A673 (cell line): ENCODE measurements at places on chromosomes 12 and 14. TPM values are rescaled to one million over a fixed set of nuclear protein-coding genes. Genes with fewer than 3 reads are reported as not detected.

Gene PLEK2
- 3.7 and 6.8 TPM in 2 replicates for total RNA-seq

Gene LALBA
- not detected in 2 replicates for total RNA-seq

Gene CIROP
- not detected in 2 replicates for total RNA-seq

Gene ACRBP
- total RNA-seq = 3.0 and 3.6 TPM in 2 replicates

Gene OR8S1
- total RNA-seq = not detected in 2 replicates

DNA sequence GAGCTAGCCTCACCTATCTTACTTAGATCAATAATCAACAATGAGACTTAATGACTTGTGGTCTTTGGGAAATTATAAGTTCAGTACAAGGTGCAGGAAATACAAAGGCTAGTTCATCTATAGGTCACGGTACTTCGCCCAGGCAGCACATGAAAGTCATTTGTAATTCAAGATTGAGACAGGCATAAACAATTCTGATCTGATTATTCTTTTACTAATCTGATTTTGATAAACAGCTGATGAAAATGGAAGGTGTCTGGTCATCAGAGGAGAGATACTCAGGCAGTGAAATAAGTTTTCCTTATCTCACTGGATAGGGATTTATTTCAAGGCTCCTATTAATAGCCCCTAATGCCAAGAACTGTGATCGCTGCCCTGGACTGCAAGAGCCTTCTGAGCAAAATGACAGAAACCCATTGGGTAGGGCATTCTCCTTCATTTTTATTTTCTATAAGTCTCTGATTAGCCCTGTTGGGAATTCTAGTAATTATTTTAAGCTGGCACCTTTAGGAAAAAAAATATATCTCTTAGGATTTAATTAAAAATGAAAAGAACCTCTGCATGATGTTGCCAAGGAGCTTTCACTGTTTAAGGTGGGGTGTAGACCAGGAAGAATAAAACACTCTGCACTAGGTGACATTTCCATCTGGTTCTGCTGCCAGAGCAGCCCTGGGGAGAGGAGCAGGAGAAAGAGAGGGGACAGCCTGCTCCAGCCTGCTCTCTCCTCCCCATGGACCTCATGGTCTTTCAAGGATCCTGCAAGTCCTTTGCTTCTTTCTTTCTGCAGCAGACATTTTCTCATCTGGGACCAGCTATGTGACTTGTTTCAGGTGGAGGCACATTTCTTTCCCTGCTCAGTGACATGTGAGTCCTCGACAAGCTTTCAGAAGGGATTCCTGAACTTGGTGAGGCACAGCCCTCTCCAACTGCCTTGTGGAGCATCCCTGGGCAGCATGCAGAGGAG, 44.8 kb downstream of the SSPN start:
- no peak for DNase-seq

GRCh38 chr12:121715862-121716435, 3.4 kb downstream of the TMEM120B start:
- DNase-seq = no peak

GRCh38 chr12:42590330-42590934, 886 bp upstream of the PRICKLE1 start:
- DNase-seq = no peak

DNA sequence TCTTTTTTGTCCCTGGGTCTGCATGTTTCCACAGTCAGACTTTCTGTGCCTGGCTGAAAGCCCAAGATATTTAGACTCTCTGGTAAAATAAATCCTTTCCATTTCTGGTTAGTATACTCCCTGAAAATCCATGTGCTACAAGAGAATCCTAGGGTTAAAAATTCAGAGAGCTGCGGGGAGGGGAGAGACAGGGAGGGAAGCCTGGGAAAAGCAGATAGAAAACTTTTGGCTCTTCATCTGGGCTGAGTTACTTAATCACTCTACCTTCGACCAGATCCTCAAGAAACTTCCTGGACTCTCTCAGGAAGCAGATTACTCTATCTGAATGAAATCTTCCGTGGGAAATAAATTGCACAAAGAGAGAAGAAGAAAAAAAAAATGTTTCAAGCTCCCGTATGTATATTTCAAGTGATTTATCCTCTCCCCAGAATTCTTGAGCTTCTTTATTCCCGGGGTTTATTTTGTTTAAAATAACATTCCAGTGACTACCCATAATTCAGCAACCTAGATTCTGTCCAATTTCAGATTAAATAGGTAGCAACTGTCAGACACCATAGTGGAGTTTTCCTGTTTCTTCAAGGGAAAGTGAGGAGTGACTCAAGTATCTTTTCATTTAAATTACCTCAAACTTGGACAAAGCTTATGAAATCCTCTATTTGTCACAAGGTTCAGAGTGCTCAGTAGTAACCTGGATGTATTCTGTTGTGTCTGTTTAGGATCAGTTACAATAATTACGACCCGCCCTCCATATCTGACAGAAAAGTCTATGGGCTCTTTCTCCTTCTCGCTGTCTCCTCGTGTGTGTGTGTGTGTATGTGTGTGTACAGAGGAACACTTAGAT, 163.7 kb downstream of the MYRFL start:
- peak; percentile 56 for DNase-seq

DNA sequence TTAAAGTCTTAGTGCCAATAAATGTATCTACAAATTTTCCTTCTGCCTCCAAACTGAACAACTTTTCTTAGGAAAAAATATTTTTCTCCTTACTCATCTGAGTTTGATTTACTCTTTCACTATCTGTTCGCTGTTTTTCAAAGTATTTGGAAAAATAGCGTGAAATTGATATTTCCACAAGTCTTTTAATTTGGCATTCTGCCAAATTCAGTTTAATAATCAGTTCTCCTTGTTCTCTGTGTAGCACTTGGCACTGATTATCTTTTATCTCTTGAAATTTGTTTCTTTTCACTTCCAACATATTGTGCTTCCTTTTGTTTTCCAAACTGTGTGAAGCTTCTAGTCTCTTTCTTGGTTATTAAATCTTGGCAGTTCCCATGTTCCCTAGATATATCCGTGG, 559.8 kb downstream of the RPL10L start:
- DNase-seq = no peak

DNA sequence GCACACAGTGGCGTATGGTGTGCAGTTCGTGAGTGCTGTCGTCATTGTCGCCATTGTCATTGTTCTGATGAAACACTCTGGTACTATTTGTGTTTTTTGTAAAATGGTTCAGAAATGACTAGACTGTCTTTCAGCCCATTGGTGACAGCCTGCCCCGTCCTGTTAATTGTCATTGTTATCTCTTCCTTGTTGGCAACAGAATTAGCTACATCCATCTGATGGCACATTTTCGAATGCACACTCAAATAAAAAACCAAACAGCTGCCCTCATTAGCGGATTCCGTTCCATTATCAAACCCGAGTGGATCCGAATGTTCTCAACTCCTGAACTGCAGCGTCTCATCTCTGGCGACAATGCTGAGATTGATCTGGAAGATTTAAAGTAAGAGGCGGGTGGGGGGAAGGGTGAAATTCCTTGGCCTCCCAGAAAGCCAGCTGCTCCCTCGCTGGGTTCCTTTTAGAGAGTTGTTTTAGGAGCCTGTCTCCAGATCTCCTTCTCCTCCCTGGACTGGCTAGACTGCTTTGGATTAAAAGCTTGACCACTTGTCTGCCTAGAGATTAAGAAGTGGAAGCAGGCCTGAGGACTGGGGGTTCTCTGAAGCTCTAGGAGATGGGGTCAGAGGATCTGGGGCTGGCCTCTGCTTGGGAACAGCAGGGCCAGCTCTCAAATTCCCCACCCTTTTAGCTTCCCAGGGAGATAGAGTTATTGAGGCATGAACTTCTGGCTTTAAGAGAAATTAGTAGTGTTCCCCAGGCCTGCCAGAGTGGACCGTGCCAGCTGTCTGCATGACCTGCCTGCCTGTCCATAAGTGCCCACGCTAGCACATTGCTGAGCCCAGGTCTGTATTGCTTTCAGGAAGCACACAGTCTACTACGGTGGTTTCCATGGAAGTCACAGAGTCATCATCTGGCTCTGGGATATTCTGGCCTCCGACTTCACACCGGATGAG, 43.3 kb downstream of the MMAB start:
- DNase-seq = no peak

GRCh38 chr12:131896080-131896810, 1.8 kb downstream of the ULK1 start:
- peak; percentile 46 for DNase-seq

DNA sequence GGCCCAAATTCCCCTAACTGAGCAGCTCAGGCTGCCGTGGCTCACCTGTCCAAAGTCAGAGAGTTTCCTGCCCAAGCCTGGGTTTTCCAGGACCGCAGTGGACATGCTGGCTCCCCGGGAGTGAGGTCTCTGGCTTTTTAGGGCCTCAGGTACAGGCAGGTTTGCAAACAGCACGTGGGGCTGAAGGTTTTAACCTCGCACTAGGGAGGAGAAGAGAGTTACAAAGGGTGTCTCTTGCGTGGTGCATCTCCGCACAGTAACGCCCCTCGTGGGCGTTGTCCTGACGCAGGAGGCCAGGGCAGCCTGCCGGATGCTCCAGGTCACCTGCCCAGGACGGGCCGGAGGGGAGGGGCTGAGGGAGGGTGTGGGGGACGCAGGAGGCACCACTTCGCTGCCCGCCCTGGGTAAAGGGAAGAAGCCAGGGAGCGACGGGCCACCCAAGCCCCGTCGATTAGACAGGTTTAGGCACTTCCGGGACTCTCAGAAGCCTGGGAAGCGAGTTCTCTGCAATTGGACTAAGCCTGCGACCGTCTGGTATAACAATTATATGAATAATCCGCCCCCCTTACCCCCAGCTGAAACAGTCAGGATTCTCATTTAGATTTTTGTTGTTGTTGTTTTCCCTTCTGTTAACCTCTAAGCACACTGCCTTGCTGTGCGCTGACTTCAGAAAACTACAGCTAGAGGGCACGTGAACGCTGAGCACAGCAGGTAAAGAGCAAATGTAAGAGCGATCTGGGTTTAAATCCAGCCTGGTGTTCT, at the start of gene PAH:
Gene PAH (minus strand): TSS at position 219 of the 762 bp plus-strand sequence. CDS start 114 bp downstream, at position 105.
- peak; percentile 1 for DNase-seq

- no peak for DNase-seq
These were observed 59.1 kb upstream of the GNPNAT1 start for GRCh38 chr14:52850451-52850909.

- DNase-seq = no peak
These were observed 435.7 kb upstream of the DCN start for GRCh38 chr12:91618281-91618680.

GRCh38 chr12:89117448-89118034, 234.8 kb downstream of the DUSP6 start:
- peak; percentile 13 for DNase-seq

DNA sequence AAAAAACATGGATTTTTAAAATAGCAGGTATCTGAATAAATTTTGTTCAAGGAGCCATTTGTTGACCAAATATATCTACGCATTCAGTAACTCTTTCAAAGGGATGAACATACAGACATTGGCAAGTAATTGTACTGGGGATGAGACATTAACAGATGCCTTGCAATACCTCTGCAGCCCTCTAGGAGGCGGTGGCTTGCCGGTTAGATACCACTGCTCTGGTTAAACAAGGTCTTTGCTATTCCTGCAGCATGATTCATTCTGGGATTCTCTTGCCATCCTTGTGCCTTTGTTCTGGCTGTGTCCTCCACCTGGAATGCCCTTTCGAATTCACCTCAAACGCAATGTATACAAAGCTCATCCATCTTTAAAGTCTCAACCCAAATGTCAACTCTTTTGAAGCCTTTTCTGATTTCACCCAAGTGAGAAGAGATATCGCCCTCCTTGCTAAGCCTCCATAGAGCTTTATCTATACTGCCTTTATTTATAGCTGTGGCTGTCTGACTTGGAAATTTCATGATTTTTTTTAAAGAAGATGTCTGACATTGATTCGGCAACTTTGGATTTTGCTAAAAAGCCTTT, 131.0 kb upstream of the SRRM4 start:
- peak; percentile 22 for DNase-seq

- DNase-seq = peak; percentile 41
These were observed 30.5 kb upstream of the DDHD1 start for GRCh38 chr14:53183611-53184010.

DNA sequence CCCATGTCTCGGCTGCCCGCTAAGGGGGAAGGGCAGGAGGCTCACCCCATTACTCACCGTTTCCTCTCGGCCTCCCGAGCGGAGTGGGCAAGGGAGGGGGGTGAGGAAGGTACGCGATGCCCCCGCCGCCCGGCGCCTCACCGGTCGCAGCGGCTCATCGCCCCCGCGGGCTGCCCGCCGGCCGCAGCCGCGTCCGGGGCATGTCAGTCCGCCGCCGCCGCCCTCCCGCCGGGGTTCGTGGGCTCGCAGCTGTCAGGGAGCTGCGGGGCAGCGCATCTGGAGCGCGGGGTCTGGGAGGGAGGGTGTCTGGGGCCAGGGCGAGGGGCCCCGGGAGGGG, 461 bp downstream of the SLC8A3 start:
- DNase-seq = no peak

DNA sequence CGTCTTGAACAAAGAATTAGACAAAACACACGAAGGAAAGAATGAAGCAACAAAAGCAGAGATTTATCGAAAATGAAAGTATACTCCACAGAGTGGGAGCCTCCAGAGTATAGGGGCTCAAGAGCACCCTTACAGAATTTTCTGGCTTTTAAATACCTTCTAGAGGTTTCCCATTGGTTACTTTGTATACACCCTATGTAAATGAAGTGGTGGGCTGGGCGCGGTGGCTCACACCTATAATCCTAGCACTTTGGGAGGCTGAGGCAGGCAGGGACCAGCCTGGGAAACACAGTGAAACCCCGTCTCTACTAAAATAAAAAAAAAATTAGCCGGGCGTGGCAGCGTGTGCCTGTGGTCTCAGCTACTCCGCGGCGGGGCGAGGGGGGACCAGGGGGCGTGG, 13.1 kb upstream of the DNM1L start:
- DNase-seq = no peak

- no peak for DNase-seq
These were observed at the start of gene GALNT6 for GRCh38 chr12:51391283-51392123. Gene GALNT6, minus strand, starts transcription at chr12:51391406. Its CDS starts 11,625 bp downstream, at chr12:51379781.

DNA sequence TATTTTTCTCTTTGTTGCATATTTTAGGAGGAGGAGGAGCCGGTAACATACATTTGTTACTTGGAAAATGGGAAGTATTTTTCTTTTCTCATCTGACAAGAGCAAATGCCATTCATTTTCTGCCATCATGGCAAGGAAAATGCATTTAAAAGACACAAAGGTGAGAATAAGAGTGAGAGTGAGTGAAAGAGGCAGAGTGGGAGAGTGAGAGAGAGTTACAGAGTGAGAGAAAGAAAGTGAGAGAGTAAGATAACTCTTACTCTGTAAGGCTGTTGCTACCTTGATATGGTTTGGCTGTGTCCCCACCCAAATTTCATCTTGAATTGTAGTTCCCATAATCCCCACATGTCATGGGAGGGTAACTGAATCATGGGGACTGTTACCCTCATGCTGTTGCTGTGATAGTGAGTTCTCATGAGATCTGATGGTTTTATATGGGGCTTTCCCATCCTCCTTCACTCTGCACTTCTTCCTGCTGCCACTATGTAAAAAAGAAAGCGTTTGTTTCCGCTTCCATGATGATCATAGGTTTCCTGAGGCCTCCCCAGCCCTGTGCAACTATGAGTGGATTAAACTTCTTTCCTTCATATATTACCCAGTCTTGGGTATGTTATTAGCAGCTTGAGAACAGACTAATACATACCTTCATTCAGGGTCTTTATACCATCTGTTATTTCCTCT, 64.2 kb downstream of the ASCL1 start:
- no peak for DNase-seq

GRCh38 chr12:42385326-42385841, 59.4 kb downstream of the PPHLN1 start:
- DNase-seq = no peak
